ENCODE measurements at places on chromosomes 3 and 15.

DNA sequence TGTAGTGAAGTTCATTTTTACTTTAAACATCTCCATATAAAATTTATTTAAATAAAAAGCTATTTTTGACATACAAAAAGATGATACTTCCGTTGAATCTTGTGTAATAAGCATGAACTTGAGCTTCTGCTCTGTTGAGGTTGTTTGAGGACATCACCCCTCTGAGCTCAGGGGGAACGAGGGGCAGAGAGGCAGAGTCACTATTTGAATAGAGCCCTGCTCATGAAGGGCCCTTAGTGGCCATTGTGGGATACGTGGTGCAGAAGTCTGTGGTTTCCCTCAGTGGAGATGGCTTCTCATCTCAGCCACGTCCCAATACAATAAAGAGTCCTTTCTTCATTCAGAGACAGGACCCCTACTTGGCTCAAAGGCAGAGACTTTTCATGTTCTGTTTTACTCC lies 10.6 kb downstream of the CEMIP start:
- no peak for DNase-seq

DNA sequence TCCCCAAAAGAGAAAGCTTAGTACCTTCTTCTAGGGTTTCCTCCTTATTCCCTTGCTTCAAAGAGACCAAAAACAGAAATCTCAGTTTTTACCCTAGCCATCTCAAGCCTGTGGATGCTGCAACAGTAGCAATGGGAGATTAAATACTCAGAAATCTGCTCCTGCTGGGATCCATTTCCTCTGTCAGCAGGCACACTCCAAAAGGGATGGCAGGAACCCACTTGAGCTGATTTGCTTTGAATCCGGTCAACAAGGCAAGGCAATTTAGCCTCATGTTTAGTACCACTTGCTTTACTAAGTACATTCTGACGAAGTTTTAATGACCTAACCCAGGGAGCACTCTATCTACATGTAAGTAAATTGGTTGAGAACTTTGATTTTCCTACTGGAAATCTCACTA lies 590.0 kb upstream of the ADAMTS9 start:
- no peak for DNase-seq

- no peak for DNase-seq
Measured at GRCh38 chr3:96331341-96331740, 483.1 kb upstream of the EPHA6 start.

GRCh38 chr3:59866076-59866475 lies 816.3 kb upstream of the CFAP20DC start:
- peak; percentile 41 for DNase-seq

Data from midbrain (tissue), 1 donor.